ENCODE measurements at places on chromosomes 4 and X. TPM values are rescaled to one million over a fixed set of nuclear protein-coding genes. Genes with fewer than 3 reads are reported as not detected.
A peak's percentile ranks its signal among the peaks of the same experiment; 100 is the strongest.

The CT83 gene
- not detected for polyA plus RNA-seq

The HGFAC gene
- 0.64 TPM for polyA plus RNA-seq

The DIPK2B gene
- 35.0 TPM for polyA plus RNA-seq

The IGSF1 gene
- polyA plus RNA-seq: 15.2 TPM

The ARSJ gene
- polyA plus RNA-seq: 6.9 TPM

The AKAP14 gene
- polyA plus RNA-seq: 4.8 TPM

The FRMD7 gene
- polyA plus RNA-seq: not detected

The DHX15 gene
- 217 TPM for polyA plus RNA-seq

The STK26 gene
- polyA plus RNA-seq: 23.1 TPM

The HPSE gene
- 2.8 TPM for polyA plus RNA-seq

The RRH gene
- 0.47 TPM for polyA plus RNA-seq

The LRP2BP gene
- polyA plus RNA-seq: 6.4 TPM

The TMEM31 gene
- 1.6 TPM for polyA plus RNA-seq

The UGT2B15 gene
- 0.51 TPM for polyA plus RNA-seq

The SPP1 gene
- polyA plus RNA-seq: 97.8 TPM

The RADX gene
- 13.0 TPM for polyA plus RNA-seq

The PDZD4 gene
- 13.5 TPM for polyA plus RNA-seq

The PPEF2 gene
- polyA plus RNA-seq: not detected

The CLCN4 gene
- polyA plus RNA-seq: 6.6 TPM

The RAB39B gene
- 0.86 TPM for polyA plus RNA-seq

DNA sequence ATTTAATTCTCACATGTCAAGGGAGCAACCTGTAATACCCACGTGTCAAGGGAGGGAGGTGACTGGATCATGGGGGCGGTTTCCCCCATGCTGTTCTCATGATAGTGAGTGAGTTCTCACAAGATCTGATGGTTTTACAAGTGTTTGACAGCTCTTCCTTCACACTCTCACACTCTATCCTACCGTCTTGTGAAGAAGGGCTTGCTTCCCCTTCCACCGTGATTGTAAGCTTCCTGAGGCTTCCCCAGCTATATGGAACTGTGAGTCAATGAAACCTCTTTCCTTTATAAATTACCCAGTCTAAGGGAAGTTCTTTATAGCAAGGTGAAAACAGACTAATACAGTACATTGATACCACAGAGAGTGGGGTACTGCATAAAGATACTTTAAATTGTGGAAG lies 17.7 kb downstream of the USP27X start:
- no peak for DNase-seq

DNA sequence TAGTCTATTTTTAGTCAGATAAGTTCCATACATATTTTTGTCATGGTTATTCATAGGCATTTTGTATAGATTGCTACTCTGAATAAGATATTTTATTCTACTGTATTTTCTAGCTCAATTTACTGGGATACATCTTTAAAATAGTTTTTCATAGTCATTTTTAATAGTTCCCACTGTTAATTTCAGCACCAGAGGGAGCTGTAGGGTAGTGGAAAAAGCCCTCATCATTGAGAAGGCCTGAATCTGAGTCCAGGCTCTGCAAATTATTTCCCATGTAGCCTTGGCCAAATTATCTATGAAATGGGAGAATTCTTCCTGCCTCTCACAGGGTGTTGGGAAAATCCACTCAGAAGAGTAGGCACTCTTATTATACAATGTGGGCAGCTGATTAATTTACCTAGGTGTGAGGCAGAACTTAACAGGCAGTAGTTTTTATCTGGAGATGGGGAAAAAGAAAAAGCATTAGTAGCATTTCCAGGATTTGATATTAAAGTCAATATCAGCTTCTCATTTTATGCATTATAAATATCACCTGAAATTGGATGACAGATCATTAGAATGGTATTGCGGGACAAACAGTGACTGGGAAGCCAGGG lies 102.9 kb upstream of the PAQR3 start:
- peak; percentile 38 for DNase-seq

DNA sequence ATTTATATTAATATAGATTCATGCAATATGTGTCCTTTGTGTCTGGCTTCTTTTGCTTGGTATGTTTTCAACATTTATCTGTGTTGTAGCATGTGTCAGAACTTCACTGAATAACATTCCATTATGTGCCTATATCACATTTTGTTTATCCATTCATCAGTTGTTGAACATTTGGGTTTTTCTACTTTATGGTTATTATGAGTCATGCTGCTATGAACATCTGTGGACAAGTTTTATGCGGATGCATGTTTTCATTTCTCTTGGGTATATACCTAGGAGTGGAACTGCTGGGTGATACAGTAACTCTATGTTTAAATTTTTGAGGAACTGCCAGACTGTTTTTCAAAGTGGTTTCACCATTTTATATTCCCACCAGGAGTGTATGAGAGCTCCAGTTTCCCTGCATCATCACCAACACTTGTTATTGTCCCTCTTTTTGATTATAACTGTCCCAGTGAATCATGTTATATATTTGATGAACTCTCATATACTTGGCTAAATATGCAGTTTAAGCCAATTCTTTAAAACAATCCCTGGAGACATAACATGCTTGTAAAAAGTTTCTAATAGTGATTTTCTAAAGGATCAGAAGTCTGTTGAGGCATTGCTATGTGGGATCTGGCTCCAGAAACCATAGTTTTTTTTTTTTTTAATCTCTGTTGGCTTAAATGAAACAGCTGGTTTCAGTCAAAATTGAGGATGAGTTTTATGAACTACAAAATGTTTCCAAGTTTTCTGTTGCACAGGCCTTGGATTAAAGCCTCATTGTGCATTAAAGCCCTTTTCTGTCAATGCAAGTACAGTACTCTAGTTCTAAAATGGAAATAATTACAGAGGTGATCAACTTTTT lies 21.6 kb upstream of the REPS2 start:
- no peak for DNase-seq

GRCh38 chr4:80035336-80035735 lies 37.7 kb downstream of the ANTXR2 start:
- DNase-seq: no peak

DNA sequence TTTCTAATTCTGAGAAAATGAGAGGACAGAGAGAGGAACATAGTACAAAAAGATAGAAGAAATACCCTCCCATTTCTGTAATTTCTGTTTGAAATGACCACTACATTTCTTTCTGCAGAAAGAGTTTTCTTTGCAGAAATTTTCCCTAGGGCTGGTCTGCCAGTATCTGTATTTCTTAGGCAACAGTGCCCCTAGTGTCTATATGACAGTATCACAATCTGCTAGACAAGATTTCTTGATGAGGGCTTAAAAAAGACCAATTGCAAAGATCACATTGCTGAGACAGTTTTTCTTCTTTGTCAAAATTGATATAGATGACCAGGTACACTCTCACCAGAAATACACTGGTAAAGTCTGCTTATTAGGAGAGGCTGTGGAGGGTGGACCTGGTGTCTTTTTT lies 81.0 kb upstream of the ZDHHC15 start:
- peak; percentile 24 for DNase-seq

DNA sequence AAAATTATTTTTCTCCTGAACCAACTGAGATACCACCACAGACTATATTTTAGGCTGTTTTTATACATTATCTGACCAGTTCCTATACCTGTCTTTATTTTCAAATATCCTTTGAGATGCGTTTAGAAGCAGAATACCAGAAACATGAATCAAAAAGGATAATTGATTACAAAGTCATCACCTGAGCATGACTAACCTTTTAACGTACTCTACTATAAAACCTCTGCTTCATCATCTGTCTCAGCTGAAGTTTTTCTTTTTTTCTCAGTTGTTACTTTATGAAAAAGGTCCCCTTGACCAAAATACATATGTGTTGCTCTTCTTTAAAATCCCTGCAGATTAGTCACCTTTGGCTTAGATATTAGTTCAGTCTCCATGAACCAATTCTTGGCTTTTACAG lies 109.8 kb downstream of the AMMECR1 start:
- no peak for DNase-seq

- DNase-seq: no peak
Observed at GRCh38 chrX:17737986-17738713, 857 bp downstream of the SCML1 start.

- DNase-seq: no peak
Observed at GRCh38 chr4:98687876-98688275, 29.5 kb upstream of the TSPAN5 start.

- DNase-seq: no peak
Observed at GRCh38 chrX:54633641-54634040, 103.6 kb downstream of the GNL3L start.

GRCh38 chr4:66691101-66691500 lies 854.2 kb downstream of the CENPC start:
- DNase-seq: no peak

GRCh38 chrX:25206778-25207177 lies 191.0 kb upstream of the ARX start:
- no peak for DNase-seq

DNA sequence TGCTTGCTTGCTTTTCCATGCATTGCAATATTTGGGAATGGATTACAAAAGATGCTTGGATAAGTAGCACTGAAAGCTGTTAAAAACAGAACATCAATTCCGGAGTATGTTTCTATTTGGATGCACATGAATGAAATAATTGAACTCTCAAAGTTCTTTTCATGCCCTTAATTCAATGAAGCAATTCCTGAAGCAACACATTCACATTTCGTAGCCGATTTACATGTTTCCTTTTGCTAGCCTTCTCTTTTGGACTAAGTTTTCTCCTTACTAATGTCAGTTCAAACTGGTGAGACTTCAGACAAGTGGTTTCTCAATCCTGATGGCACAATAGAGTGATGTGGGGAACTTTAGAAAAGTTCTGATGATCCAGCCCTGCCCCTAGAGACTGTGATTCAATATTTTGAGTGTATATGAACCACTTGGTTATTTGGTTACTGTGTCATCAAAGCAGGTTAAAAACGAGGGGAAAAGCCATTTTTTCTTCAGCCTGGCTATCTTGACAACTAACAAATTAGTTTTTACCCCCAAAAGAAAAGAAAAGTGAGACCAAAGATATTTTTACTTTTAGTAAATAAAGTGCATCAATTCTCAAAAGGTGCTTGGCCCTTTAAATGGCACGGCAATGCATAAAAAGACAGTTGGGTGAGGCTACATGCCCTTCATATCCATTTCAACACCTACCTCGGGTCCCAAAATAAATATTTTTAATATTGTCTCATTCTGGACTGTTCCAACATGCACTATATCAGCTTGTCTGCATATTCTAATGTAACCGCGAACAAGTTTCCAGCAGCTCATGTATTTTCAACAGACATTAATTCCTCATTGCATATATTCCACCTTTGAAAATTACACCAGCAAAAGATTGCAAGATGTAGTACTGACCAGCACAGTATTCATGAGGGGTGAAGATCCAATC lies 90.1 kb upstream of the RPL34 start:
- no peak for DNase-seq

- no peak for DNase-seq
Observed at GRCh38 chrX:19595043-19595677, 79.9 kb upstream of the MAP3K15 start.

- DNase-seq: no peak
Observed at GRCh38 chr4:40940756-40941155, 191.0 kb downstream of the NSUN7 start.

DNA sequence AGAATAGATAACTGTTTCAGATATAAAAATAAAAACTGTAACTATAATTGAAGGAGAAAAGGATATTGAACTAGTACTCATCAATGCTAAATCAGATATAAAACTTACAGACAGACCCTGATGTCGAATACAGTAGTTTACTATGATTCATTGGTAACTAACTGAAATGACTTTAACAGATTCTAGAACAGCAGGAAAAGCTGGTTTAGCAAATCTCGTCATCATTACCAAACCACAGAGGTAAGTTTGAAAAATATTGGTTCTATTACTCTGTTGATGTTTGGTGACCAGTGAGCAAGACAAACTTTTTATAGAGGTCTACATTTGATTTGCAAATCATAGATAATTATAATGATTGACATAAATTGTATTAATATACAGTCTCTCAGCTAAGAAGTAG lies 551.4 kb upstream of the ADGRL3 start:
- no peak for DNase-seq

DNA sequence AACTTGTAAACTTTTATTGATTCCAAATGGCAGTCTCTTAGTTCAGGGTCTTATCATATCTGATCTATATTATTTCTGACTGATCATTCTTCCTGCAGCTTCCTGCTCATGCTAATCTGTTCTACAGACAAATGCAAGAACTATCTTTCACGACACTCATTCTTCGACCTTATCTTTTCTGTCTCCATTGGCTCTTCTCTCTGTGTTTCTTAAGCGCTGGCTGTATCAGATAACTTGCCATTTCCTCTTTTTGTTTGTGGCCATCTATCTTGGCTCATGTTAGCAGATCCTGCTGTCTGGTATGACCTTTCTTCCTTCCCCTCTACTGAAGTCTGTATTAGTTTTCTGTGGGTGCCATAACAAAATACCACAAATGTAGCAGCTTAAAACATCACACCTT lies 230.5 kb upstream of the PUDP start:
- no peak for DNase-seq

GRCh38 chrX:1181170-1181569 lies 31.3 kb downstream of the CRLF2 start:
- no peak for DNase-seq

GRCh38 chr4:176927664-176928063 lies 134.9 kb upstream of the VEGFC start:
- no peak for DNase-seq

GRCh38 chr4:145075742-145076468 lies 22.1 kb downstream of the ANAPC10 start:
- no peak for DNase-seq

- no peak for DNase-seq
Observed at GRCh38 chr4:70903291-70903603, 1.1 kb downstream of the MOB1B start.

DNA sequence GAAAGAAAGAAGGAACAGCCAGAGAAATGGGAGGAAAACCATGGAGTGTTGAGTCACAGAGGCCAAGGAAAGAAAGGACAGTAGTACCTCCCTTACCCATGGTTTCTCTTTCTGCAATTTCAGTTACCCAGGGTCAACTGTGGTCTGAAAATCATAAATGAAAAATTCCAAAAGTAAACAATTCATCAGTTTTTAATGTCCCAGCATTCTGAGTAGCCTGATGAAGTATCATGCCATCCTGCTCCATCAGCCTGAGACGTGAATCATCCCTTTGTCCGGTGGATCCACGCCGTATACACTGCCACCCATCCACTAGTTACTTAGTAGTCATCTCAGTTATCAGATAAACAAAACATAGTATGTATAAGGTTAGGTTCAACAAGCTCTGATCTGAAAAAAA lies 114.2 kb downstream of the COMMD8 start:
- DNase-seq: no peak

All from left lung (tissue), 14 donors.